Spinal cord (tissue), 10 donors: ENCODE measurements at places on chromosomes 5 and 9. TPM values are rescaled to one million over a fixed set of nuclear protein-coding genes. Genes with fewer than 3 reads are reported as not detected.

PCDHGA9 gene
- total RNA-seq = 10.9 TPM

SPRY4 gene
- total RNA-seq = 11.6 TPM

PCDHGB2 gene
- 6.3 TPM for total RNA-seq

C7 gene
- 95.1 TPM for total RNA-seq

TTF1 gene
- 11.1 TPM for total RNA-seq

NKD2 gene
- 11.2 TPM for total RNA-seq

TAF1L gene
- 0.10 TPM for total RNA-seq

PKD2L2 gene
- not detected for total RNA-seq

RGMB gene
- total RNA-seq = 36.9 TPM
